ENCODE measurements at places on chromosomes 2 and 18. TPM values are rescaled to one million over a fixed set of nuclear protein-coding genes. Genes with fewer than 3 reads are reported as not detected.

Gene PJVK
- total RNA-seq: 1.5 TPM

Gene CFAP210
- not detected for total RNA-seq

- H3K27ac ChIP-seq: no peak overlapping the region
- no peak for DNase-seq
- no peak overlapping the region for H3K4me3 ChIP-seq
- no peaks in the 10 kb centered on the region for H3K36me3 ChIP-seq
- peaks cover 41% of the 10 kb centered on the region for H3K27me3 ChIP-seq
Observed at GRCh38 chr2:10544252-10544651, 96.1 kb upstream of the ODC1 start.

- peaks cover 2% of the 10 kb centered on the region for H3K27me3 ChIP-seq
- H3K4me1 ChIP-seq: peaks cover 2% of the 10 kb centered on the region
- no peak overlapping the region for H3K4me3 ChIP-seq
Observed at GRCh38 chr18:59041819-59042815, 97.6 kb upstream of the SEC11C start.
